ENCODE measurements at places on chromosomes 3 and 15. TPM values are rescaled to one million over a fixed set of nuclear protein-coding genes. Genes with fewer than 3 reads are reported as not detected.

- no peak for DNase-seq
These were observed 464.9 kb downstream of the MFSD1 start for GRCh38 chr3:159266779-159267178.

DNA sequence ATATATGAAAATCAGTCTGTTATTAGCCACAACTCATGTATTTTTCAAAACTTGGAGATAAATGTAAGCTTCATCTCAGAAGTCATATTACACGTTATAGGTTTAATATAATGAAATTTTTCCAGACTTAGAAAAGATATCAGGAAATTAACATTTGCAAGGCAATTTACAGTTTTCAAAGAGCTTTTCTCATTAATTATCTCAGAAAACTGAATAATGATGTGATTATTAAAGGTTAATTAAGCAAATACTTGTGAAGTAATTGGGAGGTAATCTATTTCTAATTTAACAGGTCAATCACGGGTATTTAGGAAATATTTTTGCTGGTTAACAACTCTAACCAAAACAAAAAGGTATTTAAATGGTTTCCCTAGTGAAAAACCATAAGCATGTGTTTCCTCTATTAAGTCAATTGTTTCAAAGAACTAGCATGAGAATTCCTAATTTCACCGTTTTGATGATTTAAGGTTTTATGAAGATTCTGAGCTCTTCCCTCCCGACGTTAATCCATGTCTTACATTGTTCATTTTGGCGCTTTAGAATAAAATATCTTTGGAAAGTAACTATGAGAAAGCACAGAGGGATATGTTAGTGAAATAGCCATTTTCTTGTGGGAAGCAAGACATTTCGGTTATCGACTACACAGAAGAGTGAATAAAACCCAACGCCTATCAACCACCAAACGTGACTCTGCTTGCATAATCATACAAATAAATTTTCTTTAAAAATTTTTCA, 1.5 kb upstream of the NEO1 start:
- DNase-seq = no peak

- DNase-seq = no peak
These were observed 73.4 kb upstream of the BNIP2 start for GRCh38 chr15:59762558-59762957.

GRCh38 chr3:136714020-136714419, 38.2 kb downstream of the STAG1 start:
- DNase-seq = no peak

GRCh38 chr3:12313519-12313918, 24.6 kb downstream of the PPARG start:
- DNase-seq = no peak

- DNase-seq = no peak
These were observed at the start of gene ADCY5 for GRCh38 chr3:123448536-123449101. ADCY5 (minus strand) TSS chr3:123449090; CDS start chr3:123448545, 545 bp downstream.

GRCh38 chr15:58212909-58213526, 74.8 kb downstream of the AQP9 start:
- no peak for DNase-seq

- DNase-seq = no peak
These were observed 187.5 kb downstream of the LPP start for GRCh38 chr3:188341501-188341900.

DNA sequence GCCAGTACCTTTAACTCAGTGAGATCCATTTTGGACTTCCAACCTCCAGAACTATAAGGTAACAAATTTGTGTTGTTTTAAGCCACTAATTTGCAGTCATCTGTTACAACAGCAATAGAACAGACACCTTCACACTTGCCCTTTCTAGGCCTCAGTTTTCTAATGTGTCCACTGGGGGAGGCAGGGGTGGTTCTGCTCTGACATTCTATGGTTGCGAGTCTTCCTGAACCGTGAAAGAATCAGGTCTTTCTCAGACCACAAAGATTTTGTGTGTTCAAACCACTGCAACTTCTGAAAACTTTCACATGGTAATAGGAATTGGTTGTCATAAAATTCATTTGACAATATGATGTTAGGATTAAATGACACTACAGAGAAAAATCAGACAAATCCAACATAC, 26.8 kb upstream of the CSTA start:
- DNase-seq = no peak

GRCh38 chr3:50154840-50155490, at the start of gene SEMA3F:
SEMA3F (plus strand) TSS chr3:50155324; CDS start chr3:50159623, 4,299 bp downstream.
- DNase-seq = peak; percentile 70

- no peak for DNase-seq
These were observed 12.0 kb downstream of the SOX2 start for GRCh38 chr3:181723625-181724191.

DNA sequence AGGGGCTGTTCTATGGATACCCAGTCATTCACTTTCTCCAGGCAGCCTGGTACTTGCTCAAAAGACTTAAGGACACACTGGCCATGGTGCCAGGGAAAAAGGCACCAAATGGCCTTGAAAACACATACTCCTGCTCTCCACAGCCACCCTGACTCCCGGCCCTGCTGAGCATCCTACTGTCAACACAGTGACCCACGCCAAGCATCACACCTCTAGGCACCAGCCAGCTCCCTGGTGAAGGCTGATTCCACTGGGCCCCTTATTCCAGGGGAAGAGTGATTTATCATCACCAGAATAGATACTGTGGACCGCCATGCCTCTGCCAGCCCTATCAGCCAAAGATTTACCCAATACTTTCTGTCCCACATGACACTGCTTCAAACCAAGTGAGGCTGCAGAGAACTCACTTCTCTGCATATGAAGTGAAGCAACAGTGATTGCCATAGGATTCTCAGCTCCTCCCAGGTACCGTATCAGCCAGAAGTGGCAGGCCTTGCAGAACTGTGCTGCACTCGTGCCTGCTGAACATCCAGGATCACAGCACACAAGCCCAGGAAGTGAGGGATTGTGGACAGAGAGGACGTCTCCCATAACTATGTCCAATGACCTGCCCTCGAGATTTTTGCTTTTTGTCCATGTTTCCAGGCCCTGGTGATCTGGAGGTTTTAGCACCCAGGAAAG, 63.7 kb downstream of the WHAMM start:
- no peak for DNase-seq

GRCh38 chr3:12489368-12489767, 5.1 kb downstream of the TSEN2 start:
- DNase-seq = no peak

GRCh38 chr3:130835483-130835882, 58.4 kb upstream of the ATP2C1 start:
- DNase-seq = no peak

The CPA3 gene
- 0.72 TPM for polyA plus RNA-seq

The ZBBX gene
- not detected for polyA plus RNA-seq

The REC114 gene
- polyA plus RNA-seq = not detected

The LRRC31 gene
- not detected for polyA plus RNA-seq

The LRCH3 gene
- polyA plus RNA-seq = 7.1 TPM

The SLC25A26 gene
- 12.1 TPM for polyA plus RNA-seq

The GABRA5 gene
- not detected for polyA plus RNA-seq

The ERC2 gene
- 0.22 TPM for polyA plus RNA-seq

The LRRC49 gene
- polyA plus RNA-seq = 59.1 TPM

The CISH gene
- 21.1 TPM for polyA plus RNA-seq

Data from heart right ventricle (tissue), 16 donors.